ENCODE measurements at places on chromosomes 5 and 9.

- no peak for DNase-seq
These were observed 123.5 kb upstream of the ACOT12 start for GRCh38 chr5:81517462-81517861.

GRCh38 chr9:70963554-70963953 is 157.9 kb downstream of the TRPM3 start:
- no peak for DNase-seq

- DNase-seq, result no peak
These were observed 47.2 kb downstream of the NIPAL4 start for GRCh38 chr5:157506981-157507780.

GRCh38 chr5:56215019-56215830 is 17.9 kb downstream of the ANKRD55 start:
- no peak for DNase-seq

DNA sequence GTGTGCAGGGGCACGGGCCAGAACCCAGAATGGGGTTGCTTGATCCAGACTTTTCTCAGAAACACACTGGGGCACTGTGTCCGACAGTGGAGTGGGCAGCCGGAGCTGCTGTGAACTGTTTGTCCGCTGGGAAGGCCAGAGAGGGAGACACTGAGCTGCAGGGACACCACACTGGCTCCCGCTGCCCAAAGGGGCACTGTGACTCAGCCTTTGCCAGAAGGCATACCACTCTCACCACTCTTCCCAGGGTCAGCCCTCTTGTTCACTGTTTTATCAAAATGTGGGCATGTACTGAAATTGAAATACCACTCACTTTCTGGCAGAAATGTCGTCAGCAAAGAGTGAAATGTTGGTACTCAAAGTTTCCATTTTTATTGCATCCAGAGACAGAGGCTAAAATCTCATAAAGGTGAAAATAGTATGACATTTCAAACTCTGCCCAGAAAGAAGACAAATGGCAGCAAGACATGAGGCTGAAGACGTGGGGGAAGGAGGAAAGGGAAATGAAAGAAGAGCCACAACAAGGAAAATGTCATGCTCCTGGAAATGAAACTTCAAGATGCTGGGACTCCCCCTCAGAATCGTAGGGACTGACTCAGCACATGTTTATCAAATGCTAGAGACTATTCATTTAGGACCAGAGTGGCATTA is 4.5 kb upstream of the IL7R start:
- DNase-seq, result no peak

DNA sequence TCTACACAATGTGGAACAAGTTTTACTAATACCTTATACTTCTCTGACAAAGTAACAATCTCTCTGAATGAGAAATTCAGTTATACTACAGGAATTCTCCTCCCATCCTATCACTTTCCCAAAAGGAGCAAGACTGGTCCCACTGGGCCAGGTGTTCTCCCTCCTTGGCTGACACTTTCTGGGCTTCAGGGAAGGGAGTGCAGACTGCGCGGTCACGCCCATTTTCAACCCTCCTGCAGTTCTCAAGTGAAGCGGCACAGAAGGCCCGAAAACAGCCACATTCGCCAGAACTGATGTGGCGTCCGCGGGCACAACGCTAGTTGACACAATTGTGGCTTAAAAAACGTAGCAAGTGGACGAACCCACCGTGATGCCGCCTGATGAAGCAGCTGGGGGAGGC is 603 bp downstream of the SAXO1 start:
- no peak for DNase-seq

- DNase-seq, result no peak
These were observed 108.0 kb downstream of the STARD4 start for GRCh38 chr5:111404270-111404769.

All from mesenteric fat pad (tissue), 1 donor.